ENCODE measurements at places on chromosomes 13 and 19. TPM values are rescaled to one million over a fixed set of nuclear protein-coding genes. Genes with fewer than 3 reads are reported as not detected.

Gene KCNN4
- total RNA-seq: 21.5 TPM

DNA sequence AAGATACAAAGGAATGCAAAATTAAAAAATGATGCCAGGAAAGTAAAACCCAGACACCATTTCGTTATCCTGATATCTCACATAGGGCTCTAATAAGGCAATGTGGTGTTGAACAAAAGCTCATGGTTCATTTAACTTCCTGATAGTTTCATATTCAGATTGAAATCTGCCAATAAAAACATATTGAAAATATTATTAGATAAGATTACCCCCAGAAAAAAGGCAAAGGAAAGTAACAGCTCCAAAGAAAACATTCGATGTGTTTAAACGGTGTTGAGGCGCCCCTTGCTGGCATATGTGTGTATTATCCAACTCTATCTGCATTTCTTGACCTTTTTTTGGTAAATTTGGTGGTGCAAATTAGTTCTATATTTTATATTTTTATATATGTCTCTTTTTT is 75.9 kb downstream of the ESD start:
- peaks cover 5% of the 10 kb centered on the region for H3K4me1 ChIP-seq
- H3K36me3 ChIP-seq: peaks cover 30% of the 10 kb centered on the region
- no peak overlapping the region for H3K27ac ChIP-seq
- H3K27me3 ChIP-seq: no peaks in the 10 kb centered on the region

- no peaks in the 10 kb centered on the region for H3K36me3 ChIP-seq
- H3K27me3 ChIP-seq: no peaks in the 10 kb centered on the region
- DNase-seq: peak; percentile 97
- no peaks in the 10 kb centered on the region for H3K4me1 ChIP-seq
- H3K4me3 ChIP-seq: peak overlapping the region; percentile 26
- no peak overlapping the region for H3K27ac ChIP-seq
These were observed 4.2 kb upstream of the DAND5 start for GRCh38 chr19:12965017-12965811.

DNA sequence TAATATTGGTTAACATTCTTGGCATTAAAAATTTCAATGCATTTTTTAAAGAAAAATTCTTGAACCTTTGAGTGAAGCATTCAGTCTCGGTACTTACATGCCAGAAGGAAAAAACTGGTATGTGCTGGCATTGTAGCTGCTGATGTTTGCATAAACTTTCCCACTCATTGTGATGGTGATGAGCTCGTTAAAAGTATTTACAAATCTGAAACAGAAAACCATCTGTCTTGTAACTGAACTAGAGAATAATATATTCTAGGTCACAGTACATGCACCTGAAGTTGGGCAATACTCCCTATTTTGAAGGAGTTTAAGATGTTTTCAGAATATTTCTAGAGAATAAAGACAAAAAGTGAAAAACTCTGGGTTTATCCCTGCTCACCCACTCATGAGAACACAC is 64.1 kb downstream of the SLC15A1 start:
- no peaks in the 10 kb centered on the region for H3K4me1 ChIP-seq
- no peak overlapping the region for H3K27ac ChIP-seq

All from left lung (tissue), 14 donors.